ENCODE measurements at places on chromosomes 1 and 21.

DNA sequence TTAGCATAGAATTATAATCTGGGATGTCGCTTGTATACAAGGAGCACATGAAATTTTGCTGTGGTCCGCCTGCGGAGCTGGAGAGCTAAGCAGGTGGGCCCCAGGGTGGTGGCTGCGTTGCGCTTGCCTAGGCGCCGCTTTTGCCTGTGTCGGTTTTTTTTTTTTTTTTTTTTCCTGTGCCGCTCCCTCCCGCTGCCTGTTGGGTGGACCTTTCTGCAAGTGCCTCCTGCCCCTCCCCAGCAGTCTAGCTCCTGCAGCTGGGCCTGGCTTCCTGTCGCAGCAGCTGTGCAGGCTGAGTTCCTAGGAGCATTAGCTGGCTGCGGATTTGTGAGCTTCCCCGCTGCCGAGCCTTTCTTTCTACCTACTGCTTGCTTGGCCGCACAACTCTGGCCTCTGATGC lies 20.6 kb downstream of the PYHIN1 start:
- no peak for DNase-seq

- DNase-seq, result no peak
Observed at GRCh38 chr1:50155541-50155940, 46.8 kb downstream of the ELAVL4 start.

- no peak for DNase-seq
Observed at GRCh38 chr1:31562707-31563360, 13.5 kb upstream of the TINAGL1 start.

- no peak for DNase-seq
Observed at GRCh38 chr1:165525708-165526107, 18.1 kb upstream of the LRRC52 start.

DNA sequence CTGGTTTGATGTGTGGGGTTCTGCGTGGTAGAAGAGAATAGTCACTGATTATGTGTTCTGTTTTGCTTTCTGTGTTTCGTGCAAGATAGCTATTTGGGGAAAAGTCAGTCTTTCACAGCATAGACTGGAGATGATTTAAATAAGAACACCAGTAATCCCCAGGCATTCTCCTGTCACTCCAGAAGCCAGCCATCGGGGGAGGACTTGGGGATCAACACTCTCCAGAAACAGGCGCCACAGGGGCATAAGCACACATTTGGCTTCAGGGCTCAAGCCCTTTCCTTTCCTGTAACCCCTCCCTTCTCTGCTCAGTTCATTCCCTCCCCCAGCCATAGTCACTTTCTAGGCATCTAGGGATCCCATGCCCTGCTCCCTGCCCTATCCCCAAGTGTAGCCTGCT lies 97.3 kb upstream of the BEND5 start:
- peak; percentile 43 for DNase-seq

DNA sequence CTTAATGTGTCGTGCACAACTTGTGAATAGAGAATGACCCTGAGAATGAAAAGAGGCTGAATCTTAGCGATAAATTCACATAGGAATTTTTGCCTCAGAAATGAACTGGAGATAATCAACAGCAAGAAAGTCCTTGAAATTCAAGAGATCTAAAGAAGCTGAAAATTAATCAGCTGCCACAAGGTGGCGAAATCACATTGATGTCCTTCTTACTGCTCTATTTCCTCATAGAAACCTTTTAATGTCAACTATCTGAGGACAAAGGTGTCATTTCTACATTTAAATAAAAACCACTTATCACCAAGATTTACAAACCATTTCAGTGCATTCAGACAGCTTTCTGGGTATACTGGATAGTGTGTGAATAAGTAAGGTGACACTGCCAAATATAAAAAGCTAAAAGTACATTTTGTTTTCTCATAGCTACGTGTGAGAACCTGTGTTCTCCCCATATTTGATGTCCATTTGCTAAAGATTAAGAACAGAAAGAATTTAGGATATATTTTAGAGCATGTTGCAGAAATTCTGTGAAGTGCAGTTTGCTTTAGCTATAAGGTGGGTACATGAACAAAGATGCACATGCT lies 485.3 kb upstream of the PTBP2 start:
- peak; percentile 64 for DNase-seq

DNA sequence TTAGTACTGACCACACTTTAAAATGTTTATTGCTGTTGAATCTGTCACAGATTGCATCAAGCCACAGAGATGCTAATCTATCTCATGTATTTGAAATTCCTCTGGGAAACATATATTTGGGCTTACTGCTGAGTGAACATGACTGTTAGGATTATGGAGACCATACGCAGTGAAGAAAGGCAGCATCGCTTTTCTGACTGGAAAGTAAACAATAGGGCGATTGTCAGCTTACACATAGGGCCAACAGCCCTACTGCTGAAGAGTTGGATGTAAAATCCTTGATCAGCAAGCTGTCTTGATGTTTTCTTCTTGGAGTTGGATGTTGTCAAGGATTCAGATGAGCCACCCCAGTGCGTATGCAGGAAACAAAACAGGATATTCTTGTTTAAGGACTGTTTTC lies 368.7 kb upstream of the ADGRL2 start:
- peak; percentile 26 for DNase-seq

DNA sequence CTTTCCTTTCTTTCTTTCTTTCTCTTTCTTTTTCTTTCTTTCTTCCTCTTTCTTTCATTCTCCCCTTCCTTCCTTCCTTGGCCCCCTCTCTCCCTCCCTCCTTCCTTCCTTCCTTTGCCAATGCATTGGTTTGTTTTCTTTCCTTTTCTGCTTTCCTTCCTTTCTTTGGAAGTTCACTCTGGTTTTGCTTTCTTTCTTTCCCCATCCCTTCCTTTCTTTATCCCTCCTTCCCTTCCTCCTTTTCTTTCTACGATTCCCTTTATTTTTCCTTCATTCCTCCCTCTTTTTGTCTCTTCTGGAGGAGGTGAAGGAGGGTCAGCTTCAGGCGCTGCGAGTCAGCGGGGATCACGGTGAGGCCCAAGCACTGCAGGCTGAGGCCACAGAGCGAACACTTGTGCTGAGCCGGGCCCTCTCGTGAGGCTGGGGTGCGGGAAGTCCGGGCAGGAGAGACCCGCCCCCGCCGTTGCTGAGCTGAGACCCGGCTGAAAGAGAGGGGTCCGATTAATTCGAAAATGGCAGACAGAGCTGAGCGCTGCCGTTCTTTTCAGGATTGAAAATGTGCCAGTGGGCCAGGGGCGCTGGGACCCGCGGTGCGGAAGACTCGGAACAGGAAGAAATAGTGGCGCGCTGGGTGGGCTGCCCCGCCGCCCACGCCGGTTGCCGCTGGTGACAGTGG lies 1.5 kb downstream of the SIM2 start:
- no peak for DNase-seq
